Breast epithelium (tissue), 4 donors: ENCODE measurements at places on chromosomes 2 and 18. TPM values are rescaled to one million over a fixed set of nuclear protein-coding genes. Genes with fewer than 3 reads are reported as not detected.

GRCh38 chr2:119253114-119253702 lies 29.6 kb downstream of the STEAP3 start:
- no peaks in the 10 kb centered on the region for H3K4me1 ChIP-seq
- no peaks in the 10 kb centered on the region for H3K27me3 ChIP-seq
- no peaks in the 10 kb centered on the region for H3K36me3 ChIP-seq

GRCh38 chr2:158239271-158239670 lies 137.6 kb downstream of the UPP2 start:
- no peaks in the 10 kb centered on the region for H3K4me1 ChIP-seq
- no peaks in the 10 kb centered on the region for H3K27me3 ChIP-seq
- H3K4me3 ChIP-seq = no peak overlapping the region

Gene SYT4
- not detected for total RNA-seq

DNA sequence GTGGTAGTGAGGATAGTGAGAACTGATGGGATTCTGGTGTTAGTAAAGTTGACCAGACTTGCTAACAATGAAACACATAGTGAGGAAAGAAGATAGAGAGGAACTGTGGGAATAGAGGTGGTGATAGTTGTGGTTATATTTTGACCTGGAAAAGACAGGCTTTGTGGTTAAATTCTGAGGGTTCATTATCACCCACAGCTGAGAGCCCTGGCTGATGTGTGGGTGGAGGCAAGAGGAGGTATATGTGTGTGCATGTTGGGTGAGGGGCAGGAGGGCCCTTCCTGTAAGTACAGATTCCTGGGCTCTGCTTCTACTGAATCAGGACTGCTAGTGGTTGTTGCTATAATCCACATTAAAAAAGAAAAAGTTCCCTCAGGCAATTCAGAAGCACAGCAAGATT lies 26.2 kb upstream of the TMEM163 start:
- H3K4me1 ChIP-seq = no peaks in the 10 kb centered on the region
- H3K27me3 ChIP-seq = no peaks in the 10 kb centered on the region
- no peak overlapping the region for H3K27ac ChIP-seq
- H3K4me3 ChIP-seq = no peak overlapping the region
- H3K36me3 ChIP-seq = no peaks in the 10 kb centered on the region

Gene ASIC4
- 0.44 TPM for total RNA-seq

DNA sequence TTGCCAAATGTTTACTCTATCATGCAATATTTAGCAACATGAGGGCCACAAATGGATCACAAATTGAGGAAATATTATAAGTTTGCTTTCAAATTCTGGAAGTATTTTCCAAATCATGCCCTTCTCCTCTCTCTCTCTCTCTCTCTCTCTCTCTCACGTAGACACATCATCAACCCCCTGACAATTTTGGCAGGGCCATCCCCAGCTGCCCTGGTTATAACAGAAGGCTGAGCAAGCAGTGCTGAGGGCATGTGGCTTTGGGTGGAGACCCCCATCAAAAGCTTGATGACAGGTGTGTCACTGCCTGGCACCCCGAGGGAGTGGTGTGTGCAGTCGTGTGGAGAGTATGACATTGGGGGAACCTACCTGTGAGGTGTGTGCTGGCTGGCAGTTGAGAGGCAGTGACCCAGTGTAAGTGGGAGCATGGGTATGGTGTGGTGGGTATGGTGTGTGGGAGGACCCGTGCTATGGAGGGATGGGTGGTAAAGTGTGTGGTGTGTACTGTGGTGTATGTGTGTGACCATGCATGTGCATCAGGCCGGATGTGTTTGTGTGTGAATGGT lies 224.5 kb downstream of the TTC32 start:
- H3K27me3 ChIP-seq = no peaks in the 10 kb centered on the region
- H3K36me3 ChIP-seq = no peaks in the 10 kb centered on the region
- no peaks in the 10 kb centered on the region for H3K4me1 ChIP-seq
- no peak for DNase-seq
- no peak overlapping the region for H3K27ac ChIP-seq

Gene PXDN
- 64.2 TPM for total RNA-seq

GRCh38 chr18:37567061-37567993 lies 1.7 kb upstream of the CELF4 start:
- peaks cover 73% of the 10 kb centered on the region for H3K27me3 ChIP-seq
- no peak for DNase-seq
- no peak overlapping the region for H3K27ac ChIP-seq
- H3K36me3 ChIP-seq = no peaks in the 10 kb centered on the region
- H3K4me1 ChIP-seq = peaks cover 11% of the 10 kb centered on the region
- peak overlapping the region; percentile 54 for H3K4me3 ChIP-seq

DNA sequence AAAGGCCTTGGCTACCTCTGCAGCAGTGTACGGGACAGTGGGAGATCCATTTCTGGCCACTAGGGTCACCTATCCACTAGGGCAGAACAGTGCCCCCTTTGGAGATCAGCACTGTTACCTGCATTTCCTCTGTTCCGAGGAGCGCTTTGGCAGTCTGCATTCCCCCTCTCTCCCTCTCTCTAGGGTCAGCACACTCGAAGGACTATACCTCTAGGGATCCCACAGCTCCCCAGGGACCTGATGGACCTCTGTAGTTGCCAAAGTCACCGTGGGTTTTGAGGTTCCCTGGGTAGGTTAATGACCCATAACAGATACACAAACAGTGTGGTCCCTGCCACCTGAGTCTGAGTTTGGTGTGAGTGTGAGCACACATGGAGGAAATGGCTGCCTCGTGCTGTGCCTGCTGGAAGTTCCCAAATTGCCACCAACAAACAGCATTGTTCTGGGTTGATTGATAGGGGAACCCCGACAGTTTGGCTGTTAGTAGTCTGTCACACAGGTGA lies 99.8 kb upstream of the VWC2L start:
- no peak overlapping the region for H3K27ac ChIP-seq
- H3K4me1 ChIP-seq = no peaks in the 10 kb centered on the region
- no peak overlapping the region for H3K4me3 ChIP-seq
- H3K27me3 ChIP-seq = no peaks in the 10 kb centered on the region
- no peak for DNase-seq
